ENCODE measurements at places on chromosomes 16 and 17.

DNA sequence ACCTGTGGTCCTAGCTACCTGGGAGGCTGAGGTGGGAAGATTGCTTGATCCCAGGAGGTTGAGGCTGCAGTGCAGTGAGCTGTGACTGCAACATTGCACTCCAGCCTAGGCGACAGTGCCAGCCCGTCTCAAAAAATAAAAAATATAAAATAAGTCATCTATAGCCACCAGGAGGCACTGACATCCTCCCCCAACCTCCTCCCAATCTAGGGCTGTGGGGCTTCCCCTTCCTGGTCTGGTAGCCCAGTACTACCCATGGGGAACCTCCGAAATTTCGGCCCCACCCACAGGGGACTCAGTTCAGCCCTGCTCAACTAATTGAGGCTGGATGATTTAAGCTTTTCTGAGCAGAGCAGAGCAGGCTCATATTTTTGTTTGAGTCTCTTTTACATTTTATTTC is 3.2 kb downstream of the ZSCAN10 start:
- no peak for DNase-seq

GRCh38 chr17:66675991-66676371 is 158.9 kb upstream of the CACNG5 start:
- DNase-seq: no peak

DNA sequence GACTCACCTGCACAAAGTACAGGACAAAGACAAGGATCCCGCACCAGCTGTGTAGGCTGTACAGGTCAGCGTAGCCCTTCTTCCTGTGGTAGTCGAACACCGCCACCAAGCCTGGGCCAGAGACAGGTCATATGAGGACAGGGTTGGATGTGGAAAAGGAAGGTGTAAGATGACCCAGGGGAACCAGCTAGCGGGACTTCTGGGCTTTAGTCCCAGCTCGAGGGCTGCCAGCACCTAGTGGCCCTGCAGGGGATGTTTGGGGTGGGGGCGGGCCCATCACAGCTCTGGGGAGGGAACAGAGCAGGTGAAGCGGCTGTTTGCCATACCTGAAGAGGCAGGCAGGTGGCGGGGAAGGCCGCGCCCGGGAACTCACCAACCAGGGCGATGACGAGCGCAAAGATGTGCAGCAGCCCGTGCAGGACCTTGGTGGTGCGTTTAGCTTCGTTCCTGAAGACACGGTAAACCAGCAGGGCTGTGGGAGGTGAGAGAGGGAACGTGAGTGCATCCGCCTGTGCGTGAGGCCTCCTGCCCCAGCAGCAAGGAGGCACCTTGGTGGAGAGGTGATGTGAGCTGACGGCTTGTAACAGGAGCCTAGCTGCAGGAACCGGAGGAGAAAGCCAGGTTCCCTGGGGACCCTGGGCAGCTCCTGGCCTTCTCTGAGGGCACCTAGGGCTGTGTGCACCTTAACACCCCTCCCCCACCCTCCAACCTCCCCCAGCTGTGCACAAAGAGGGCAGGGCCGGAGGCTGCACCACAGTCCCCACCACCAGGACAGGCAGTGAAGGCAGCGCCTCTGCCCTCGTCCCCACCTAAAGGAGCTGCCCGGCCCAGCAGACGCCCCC is 10.2 kb downstream of the CYB561 start:
- DNase-seq: no peak

GRCh38 chr17:80415626-80416137 is 715 bp downstream of the ENDOV start:
- no peak for DNase-seq

- no peak for DNase-seq
Measured at GRCh38 chr16:55981557-55981956, 106.4 kb upstream of the CES5A start.

- DNase-seq: no peak
Measured at GRCh38 chr17:82497483-82498405, 21.8 kb upstream of the FOXK2 start.

- no peak for DNase-seq
Measured at GRCh38 chr17:45306094-45306493, 10.7 kb downstream of the MAP3K14 start.

GRCh38 chr17:10063730-10064241 is 134.6 kb downstream of the GAS7 start:
- DNase-seq: no peak

GRCh38 chr17:62671553-62671952 is 44.1 kb downstream of the MRC2 start:
- DNase-seq: no peak
